ENCODE measurements at places on chromosomes 6 and 20. TPM values are rescaled to one million over a fixed set of nuclear protein-coding genes. Genes with fewer than 3 reads are reported as not detected.

The GRIK2 gene
- 0.08 TPM for polyA plus RNA-seq

The AFDN gene
- polyA plus RNA-seq: 124 TPM

The CFAP206 gene
- 0.06 TPM for polyA plus RNA-seq

The CALHM4 gene
- polyA plus RNA-seq: not detected

The MYLK4 gene
- 0.59 TPM for polyA plus RNA-seq

The ZNF311 gene
- polyA plus RNA-seq: 1.2 TPM

The F13A1 gene
- 4.1 TPM for polyA plus RNA-seq

The C20orf204 gene
- 0.67 TPM for polyA plus RNA-seq

The TCP11 gene
- polyA plus RNA-seq: 0.02 TPM

The PLCB1 gene
- polyA plus RNA-seq: 3.0 TPM

The FAM209B gene
- polyA plus RNA-seq: 0.43 TPM

The CNR1 gene
- polyA plus RNA-seq: 0.77 TPM

The BPIFB1 gene
- polyA plus RNA-seq: 1.4 TPM

The LGSN gene
- polyA plus RNA-seq: not detected

The MRPS18A gene
- polyA plus RNA-seq: 70.0 TPM

The TFAP2A gene
- polyA plus RNA-seq: 28.8 TPM

The PGC gene
- 1.6 TPM for polyA plus RNA-seq

The SNRNP48 gene
- polyA plus RNA-seq: 3.2 TPM

The BMP6 gene
- polyA plus RNA-seq: 0.26 TPM

The PTCRA gene
- polyA plus RNA-seq: not detected

The CST4 gene
- not detected for polyA plus RNA-seq

The FAM217A gene
- polyA plus RNA-seq: not detected

The APMAP gene
- 20.5 TPM for polyA plus RNA-seq

The FRK gene
- 1.8 TPM for polyA plus RNA-seq

The BMP7 gene
- 17.6 TPM for polyA plus RNA-seq

The WASF1 gene
- polyA plus RNA-seq: 7.2 TPM

The EFCAB8 gene
- 0.28 TPM for polyA plus RNA-seq

The SAMD5 gene
- 7.4 TPM for polyA plus RNA-seq

The NQO2 gene
- 24.2 TPM for polyA plus RNA-seq

The CCN5 gene
- polyA plus RNA-seq: 48.2 TPM

The OR12D1 gene
- polyA plus RNA-seq: not detected
